A549 treated with CORT108297 at 1 μM for 4 hours (cell line): ENCODE measurements at places on chromosomes 16 and 17. TPM values are rescaled to one million over a fixed set of nuclear protein-coding genes. Genes with fewer than 3 reads are reported as not detected.

CTRL gene
- total RNA-seq: 1.2 to 2.7 TPM (median 1.6 TPM) in 5 replicates

NLRC3 gene
- total RNA-seq: 0.01 to 0.05 TPM (median 0.02 TPM) in 4 of 5 replicates, not detected in the other

CORO1A gene
- total RNA-seq: 2.6 to 3.7 TPM (median 2.8 TPM) in 5 replicates

NDUFAB1 gene
- total RNA-seq: 169 to 208 TPM (median 180 TPM) in 5 replicates

PIPOX gene
- 0.15 to 0.20 TPM (median 0.17 TPM) in 4 of 5 replicates, not detected in the other for total RNA-seq

CSF3 gene
- 0.06 to 0.30 TPM (median 0.20 TPM) in 4 of 5 replicates, not detected in the other for total RNA-seq

PAM16 gene
- total RNA-seq: 54.4 to 80.6 TPM (median 78.0 TPM) in 5 replicates
